ENCODE measurements at places on chromosomes 5 and 9.

DNA sequence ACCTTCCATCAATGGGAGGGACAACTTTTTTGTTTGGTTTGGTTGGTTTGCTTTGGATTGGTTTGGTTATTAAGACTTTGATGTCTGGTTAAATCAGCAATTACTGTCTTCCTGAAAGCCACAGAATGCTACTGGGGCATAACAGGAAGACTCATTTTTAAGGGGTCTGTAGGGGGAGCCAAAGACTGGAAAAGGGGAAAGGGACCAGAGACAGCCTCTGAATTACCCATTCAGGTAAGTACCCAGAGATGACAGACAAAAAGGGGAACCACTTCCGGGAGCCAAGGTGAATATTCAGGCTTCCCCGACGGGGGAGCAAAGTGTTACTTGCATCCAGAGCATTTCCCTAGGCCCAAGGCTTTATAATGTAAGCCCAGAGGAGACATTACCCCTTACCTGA is 4.6 kb upstream of the FEM1C start:
- H3K27me3 ChIP-seq, result no peaks in the 10 kb centered on the region
- no peak overlapping the region for H3K4me3 ChIP-seq
- no peak for DNase-seq
- no peaks in the 10 kb centered on the region for H3K36me3 ChIP-seq
- peaks cover 7% of the 10 kb centered on the region for H3K4me1 ChIP-seq

- DNase-seq, result no peak
- peaks cover 5% of the 10 kb centered on the region for H3K4me1 ChIP-seq
- H3K4me3 ChIP-seq, result no peak overlapping the region
- H3K27ac ChIP-seq, result no peak overlapping the region
- H3K27me3 ChIP-seq, result no peaks in the 10 kb centered on the region
Measured at GRCh38 chr9:4320021-4320420, 20.2 kb upstream of the GLIS3 start.

DNA sequence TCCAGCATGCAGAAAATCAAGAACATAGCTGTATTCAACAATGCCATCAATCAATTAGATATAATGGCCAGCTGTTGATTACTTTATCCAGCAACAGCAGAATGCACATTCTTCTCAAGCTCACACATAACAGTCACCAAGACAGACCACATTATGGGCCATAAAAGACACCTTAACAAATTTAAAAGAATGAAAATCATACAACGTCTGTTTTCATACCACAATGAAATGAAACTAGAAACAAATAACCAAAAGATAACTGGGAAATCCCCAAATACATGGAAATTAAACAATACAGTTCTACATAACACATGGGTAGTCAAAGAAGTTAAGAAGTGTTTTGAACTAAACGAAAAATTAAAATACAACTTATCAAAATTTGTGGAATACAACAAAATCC is 130.9 kb upstream of the GNA14 start:
- H3K4me1 ChIP-seq, result no peaks in the 10 kb centered on the region
- H3K36me3 ChIP-seq, result no peaks in the 10 kb centered on the region
- H3K27ac ChIP-seq, result no peak overlapping the region
- H3K4me3 ChIP-seq, result no peak overlapping the region
- DNase-seq, result no peak

- DNase-seq, result no peak
- no peak overlapping the region for H3K27ac ChIP-seq
- no peak overlapping the region for H3K4me3 ChIP-seq
- no peaks in the 10 kb centered on the region for H3K4me1 ChIP-seq
Measured at GRCh38 chr9:88938189-88938588, 53.1 kb upstream of the S1PR3 start.

DNA sequence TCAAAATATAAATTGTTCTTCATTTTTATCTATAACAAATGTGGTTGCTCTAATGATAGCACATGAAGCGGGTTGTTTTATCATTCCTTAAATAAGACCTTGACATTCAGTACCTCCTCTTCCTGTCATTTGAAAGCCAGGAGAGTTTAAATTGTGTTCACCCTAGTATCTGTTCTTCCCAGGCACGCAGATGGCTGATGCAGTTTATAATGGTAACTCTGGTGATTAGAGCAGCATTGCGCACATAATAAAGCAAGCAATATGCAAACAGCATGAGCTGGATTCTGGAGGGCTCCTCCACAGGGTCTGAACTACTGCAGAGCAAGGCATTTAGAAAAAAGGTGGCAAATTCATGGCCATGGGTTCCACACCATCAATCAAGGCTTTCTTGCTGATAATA is 307.8 kb downstream of the ENC1 start:
- no peak for DNase-seq
- no peaks in the 10 kb centered on the region for H3K27me3 ChIP-seq
- H3K36me3 ChIP-seq, result no peaks in the 10 kb centered on the region
- no peaks in the 10 kb centered on the region for H3K4me1 ChIP-seq

- peaks cover 23% of the 10 kb centered on the region for H3K4me1 ChIP-seq
- H3K36me3 ChIP-seq, result no peaks in the 10 kb centered on the region
- H3K27ac ChIP-seq, result peak overlapping the region; percentile 65
- H3K27me3 ChIP-seq, result no peaks in the 10 kb centered on the region
- DNase-seq, result no peak
Measured at GRCh38 chr9:95508968-95509850, 7.6 kb downstream of the PTCH1 start.

All from keratinocyte (primary cell).